ENCODE measurements at places on chromosomes 5 and 9.

DNA sequence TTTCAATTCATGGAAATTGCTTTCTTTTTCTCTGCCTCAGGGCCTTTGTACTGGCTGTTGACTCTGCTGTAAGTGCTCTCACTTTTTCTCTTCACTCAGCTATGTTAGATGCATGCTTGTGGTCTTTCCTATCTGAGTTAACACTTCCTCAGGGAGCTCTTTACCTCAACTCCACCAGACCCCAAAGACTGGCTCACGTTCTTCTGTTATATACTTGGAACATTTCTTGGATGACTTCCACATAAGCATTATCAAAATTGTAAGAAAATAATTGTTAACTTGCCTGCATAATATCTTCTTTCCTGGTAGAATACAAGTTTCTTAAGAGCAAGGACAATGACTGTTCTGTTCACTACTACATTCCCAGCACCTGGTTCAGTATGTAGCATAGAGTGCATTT, 455.9 kb downstream of the EBF1 start:
- DNase-seq = no peak

- DNase-seq = no peak
Observed at GRCh38 chr5:16727755-16728325, 111.0 kb upstream of the RETREG1 start.

DNA sequence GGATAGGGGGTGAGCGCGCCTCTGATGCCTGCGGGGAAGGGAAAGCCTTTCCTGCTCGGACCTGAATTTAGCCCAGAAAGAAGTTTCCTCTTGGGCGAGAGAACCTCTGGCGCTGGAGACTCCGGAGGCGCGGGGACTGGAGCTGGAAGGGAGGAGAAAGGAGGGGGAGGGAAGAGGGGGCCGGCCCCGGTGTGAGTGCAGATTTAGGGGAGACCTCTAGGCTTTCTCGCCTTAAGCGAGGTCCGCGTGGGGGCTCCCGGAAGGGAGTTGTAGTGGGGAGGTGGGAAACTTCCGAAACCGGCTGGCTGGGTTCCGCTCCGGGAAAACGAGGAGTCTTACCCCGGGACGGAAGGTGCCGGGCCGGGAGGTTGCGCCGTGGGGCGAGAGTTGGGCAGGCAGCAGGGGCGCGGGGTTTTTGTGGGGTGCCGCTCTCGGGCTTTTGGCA, 1.3 kb downstream of the PCSK5 start:
- no peak for DNase-seq

DNA sequence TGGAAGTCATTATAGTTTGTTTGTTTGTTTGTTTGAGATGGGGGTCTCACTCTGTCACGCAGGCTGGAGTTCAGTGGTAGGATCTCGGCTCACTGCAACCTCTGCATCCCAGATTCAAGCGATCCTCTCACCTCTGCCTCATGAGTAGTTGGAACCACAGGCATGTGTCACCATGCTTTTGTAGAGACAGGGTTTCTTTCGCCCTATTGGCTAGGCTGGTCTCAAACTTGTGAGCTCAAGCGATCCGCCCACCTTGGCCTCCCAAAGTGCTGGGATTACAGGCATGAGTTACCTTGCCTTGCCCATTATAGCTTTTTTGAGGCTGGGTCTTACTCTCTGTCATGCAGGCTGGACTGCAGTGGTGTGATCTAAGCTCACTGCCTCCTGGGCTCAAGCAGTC, 28.8 kb downstream of the NSD1 start:
- DNase-seq = no peak

DNA sequence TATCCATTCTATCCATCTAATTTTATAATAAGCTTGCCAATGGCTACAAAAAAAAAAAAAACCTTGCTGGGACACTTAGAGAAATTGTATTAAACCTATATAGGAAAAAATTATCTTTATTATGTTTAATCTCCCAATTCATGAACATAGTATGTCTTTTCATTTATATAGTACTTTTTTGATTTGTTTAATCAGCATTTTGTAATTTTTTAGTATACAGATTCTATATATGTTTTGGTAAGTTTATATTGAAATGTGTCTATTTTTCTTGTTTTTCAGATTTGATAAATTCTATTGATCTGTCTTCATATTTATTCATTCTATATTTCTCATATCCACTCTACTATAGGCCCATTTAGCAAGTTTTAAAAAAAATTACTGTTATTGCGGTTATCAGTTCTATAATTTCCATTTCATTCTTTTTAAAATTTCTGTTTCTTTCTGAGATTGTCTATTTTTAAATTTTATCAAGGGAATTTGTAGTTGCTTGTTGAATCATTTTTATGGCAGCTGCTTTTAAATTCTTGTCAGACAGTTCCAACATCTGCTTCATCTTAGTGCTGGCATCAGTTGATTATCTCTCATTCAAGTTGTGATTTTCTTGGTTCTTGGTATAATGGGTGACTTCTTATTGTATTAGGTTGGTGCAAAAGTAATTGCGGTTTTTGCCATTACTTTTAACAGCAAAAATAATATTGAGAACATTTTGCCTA, 170.1 kb upstream of the S1PR3 start:
- DNase-seq = no peak

DNA sequence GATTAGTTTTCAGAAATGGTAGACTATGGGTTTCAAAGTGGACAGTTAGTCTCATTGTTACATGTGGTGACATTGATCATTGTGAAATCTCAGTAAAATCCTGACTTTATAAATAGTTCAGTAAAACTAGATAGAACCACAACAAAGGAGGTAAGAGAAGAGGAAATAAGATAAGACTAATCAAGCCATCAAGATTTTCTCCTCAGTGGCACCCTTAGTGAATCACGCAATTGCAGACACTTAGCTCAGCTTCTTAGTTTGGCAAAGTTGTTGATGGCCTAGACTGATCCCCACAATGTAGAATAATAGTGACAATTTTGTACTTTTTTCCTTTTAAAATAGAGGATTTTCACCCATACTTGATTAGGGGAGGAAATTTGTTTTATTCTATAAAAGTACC, 426.7 kb upstream of the ITGA1 start:
- DNase-seq = no peak

GRCh38 chr5:134509308-134510040, 16.0 kb upstream of the JADE2 start:
- no peak for DNase-seq

All from CD4-positive, CD25-positive, alpha-beta regulatory T cell (primary cell).